AG08396 (cell line): ENCODE measurements at places on chromosomes 5 and 9.

DNA sequence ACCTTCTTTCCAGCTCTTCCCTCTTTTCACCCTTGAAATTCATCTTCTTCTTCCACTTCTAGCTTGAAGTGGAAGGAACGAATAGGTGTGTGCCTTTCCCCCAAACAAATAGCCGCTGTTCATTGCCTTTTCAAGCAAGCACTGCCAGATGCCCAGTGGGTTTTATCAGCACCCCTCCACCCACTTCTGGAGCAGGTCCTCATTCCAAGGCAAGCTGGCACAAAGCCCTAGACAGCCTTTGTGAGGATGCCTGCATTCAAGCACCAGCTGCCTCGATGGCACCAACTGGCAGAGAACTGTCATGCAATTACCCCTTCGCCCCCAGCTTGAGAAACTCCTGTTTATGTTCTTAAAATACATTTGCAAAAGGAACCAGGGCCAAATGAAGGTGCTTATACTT lies 36.5 kb downstream of the SERINC5 start:
- no peak for DNase-seq

- no peak for DNase-seq
Observed at GRCh38 chr9:8600914-8601680, 801.5 kb upstream of the DMAC1 start.

GRCh38 chr5:116442095-116442534 lies 132.5 kb downstream of the SEMA6A start:
- peak; percentile 38 for DNase-seq

- no peak for DNase-seq
Observed at GRCh38 chr5:172114875-172115422, 73.1 kb downstream of the STK10 start.

- no peak for DNase-seq
Observed at GRCh38 chr5:39440958-39441624, 16.3 kb upstream of the DAB2 start.

- DNase-seq: peak; percentile 18
Observed at GRCh38 chr5:93602241-93603077, 19.4 kb downstream of the NR2F1 start.

DNA sequence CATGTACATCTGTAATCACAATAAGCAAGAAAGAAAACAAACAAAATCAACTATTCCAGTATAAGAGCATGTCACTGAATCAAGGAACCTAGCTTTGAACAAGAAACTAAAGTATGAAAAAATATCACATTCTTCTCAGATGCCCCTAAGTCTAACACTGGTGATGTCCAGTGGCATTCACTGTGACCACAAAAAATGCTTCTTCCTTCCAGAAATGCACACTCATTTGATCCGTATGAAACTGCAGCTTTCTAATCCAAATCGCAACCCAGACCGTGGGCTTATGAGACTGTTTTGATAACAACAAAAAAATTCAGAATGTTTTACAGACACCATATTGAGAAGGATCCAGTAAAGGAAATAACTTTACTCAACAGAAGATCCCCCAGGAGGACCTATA lies 320.1 kb upstream of the TARS1 start:
- peak; percentile 74 for DNase-seq

- DNase-seq: peak; percentile 48
Observed at GRCh38 chr9:121268851-121269641, 1.1 kb downstream of the GSN start.

DNA sequence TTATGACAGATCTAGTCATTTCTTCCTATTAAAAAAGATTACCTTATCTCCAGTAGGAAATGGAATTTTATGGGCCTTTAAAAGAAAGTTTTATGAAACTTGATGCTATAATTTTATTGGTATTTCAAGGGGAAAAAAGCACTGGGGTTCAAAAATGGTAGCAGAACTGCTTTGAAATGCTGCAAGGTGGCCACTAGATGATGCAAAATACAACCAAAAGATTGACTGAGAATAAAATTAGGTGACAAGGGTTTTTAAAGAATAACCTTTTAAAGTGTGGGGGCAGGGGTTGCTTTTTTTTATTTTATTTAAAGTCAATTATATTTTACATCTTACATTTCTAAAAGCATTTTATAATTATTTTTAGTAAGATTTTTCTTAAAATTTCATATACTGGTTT lies 61.7 kb downstream of the KLF9 start:
- DNase-seq: no peak

GRCh38 chr5:41415242-41415641 lies 95.2 kb downstream of the PLCXD3 start:
- DNase-seq: no peak

DNA sequence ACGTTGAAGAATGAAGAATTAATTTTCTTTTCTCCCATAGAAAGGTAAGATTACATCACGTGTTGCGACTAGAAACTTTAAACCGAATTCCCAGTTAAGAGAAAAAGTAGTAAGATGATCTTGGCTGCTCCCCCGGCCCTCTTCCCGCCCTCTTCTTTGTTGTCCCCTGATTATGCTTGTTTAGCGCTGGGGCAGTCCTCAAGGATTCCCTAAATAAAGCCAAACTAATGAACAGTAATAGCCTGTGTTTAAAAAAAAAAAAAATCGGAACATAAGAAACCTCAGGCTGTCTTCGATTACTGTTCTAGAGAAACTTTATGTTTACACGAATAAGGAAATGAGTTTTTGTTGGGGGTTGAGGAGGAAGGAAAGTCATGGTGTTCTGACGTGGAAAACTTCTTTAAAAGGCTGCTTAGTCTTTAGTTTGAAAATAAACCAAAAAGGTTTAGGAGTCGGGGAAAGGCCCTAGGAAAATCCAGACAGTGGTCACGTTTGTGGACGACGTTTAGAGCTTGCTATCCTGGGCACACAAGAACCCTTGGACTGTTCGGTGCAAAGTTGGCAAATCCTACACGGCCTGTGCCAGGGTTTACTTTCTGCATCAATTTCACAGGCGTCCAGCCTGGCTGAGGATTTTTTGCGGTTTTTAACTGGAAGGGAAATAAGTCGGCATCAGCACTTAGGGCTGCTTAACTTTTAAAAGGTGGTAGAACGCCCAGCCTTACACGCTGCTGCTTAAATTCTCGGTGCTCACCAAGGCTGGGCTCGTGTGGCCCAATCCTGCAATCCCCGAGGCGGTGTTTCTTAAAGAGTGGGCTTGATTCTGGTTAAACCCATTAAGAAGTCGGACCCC lies 1.1 kb upstream of the MAT2B start:
- peak; percentile 27 for DNase-seq

DNA sequence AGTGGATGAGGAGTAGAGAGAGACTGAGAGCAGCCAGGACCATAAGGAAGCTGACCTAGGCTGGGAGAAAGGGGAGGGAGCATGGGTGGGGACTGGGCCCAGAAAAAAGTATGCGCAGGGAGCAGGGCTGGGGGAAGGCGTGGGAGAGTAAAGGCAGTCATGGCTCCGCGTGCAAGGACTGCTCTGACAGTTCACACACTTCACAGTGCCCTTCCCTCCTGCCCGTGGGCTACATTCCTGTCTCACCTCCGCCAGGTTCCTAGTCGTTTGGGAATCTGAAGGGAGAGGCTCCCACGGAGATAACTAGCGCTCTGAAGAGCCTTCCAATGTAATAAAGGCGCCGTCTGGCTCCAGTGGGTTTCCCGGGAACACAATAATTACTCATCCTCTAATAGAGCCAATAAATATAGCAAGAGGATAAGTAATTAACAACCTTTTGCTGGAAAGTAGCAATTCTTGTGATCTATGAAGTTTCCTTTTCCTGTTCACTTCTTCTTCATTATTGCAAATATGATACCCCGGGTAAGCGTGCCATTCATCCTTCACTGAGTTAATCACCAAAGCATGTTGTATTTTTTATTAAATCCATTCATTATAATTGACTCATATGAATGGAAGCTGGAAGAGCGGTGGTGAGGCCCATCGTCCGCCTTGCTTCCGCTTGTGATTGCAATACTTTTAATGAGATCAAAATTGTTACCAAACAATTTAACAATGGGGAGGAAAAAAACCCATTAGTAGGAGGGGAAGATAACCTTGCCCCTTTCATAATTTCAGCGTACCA lies 39.3 kb downstream of the TTLL11 start:
- DNase-seq: no peak

DNA sequence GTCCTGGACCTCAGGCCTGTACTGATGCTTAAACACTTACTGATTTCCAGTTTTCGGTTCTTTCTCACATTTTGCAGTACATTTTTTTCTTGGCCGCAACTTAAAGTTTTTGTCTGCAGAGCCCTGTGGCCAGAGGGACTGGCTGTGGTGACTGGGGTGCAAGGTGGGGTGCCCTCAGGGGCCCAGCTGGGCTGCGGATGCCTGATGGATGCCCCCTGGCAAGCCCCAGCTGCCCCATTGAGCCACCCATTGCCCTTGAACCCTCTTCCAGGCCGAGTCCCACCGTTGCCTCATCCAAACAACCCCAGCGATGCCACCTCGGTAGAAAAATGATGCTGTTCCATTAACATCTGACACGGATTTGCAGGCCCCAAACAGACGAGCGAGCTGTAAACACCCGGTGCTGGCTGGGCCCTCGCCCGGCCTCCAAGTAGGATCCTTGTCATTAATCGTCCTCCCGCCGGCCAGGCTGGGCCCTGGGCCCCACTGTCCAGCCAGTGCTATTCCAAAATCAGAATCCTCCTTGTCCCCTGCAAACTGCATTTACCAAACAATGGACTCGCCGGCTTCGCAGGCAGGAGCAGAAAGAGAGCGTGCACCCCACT lies 107.9 kb downstream of the PHF2 start:
- no peak for DNase-seq

DNA sequence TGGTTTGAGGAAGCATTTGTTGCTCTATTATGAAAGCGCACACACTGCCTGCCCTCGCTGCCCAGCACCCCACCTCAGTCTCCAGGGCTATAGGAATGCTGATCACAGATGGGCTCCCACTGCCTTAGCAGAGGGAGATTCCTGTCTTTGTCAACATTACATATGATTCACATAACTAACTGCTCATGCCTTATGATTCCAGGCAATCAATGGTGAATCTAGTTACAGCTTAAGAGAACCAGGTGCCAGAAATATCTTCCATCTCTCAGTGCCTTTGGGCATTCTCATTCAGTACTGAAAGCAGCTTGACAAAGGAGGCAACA lies 458.9 kb upstream of the C9orf72 start:
- no peak for DNase-seq

DNA sequence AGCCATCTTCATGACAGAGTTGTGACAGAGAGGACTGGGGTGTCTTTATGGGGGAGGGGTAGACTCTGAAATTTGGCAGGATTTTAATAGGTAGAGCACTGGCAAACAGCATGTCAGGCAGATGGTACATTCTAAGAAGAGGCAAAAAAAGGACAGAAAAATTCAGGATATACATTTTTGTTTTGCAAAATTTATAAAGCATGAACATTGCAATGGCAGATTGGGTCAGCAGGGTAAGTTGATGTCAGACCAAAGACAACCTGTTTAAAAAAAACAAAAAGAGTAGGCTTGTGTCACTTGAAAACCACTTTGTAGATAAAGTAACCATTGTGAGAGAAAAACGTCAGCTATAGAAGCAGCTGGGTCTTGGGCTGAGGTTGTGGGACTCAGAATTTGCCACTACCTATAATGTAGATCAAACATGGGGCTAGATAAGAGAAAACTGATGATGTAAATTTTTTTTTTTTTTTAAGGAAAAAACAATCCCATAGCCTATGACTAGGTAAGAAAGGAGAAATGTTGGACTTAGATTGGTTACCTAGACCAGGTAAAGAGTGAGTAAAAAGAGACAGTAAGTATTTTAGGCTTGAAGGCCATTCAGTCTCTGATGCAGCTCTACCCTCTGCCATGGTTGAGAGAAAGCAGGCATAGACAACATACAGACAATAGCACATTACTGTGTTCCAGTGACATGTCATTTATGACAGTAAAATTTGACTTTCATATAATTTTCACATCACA lies 8.3 kb downstream of the CAMK4 start:
- DNase-seq: no peak

- DNase-seq: peak; percentile 48
Observed at GRCh38 chr9:108478431-108479332, 377.1 kb downstream of the ACTL7B start.

DNA sequence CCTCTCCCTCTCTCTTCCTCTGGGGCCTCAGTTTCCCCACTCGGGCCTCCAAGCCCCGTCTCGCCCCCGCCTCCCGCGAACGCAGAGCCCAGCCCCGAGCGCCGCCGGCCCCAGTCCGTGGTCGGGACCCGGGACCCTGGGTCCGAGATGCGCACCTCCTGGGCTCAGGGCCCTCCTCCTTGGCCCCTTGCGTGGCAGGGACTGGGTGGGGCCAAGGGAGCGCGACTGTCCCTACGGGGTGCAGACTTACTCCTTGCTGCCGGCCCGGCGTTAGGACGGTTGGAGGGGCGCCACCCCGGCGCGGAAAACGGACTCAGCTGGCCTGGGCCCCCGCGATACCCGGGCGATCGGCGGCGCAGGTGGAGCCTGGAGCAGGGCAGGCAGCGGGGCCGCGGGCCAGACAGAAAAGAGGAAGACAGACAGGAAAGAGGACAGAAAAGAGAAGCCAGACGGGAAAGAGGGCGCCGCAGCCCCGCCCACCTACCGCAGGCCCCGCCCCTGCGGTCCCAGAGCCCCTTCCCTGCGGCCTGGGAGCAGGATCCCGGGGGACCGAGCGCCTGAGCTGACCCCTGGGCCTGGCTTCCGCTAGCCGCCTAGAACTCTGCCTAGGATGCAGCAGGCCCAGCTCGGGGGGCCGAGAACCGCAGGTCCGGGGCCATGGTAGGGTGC lies at the start of gene GBGT1:
Gene GBGT1 (minus strand): TSS at position 411 of the 669 bp plus-strand sequence. CDS start 1,502 bp downstream, outside the sequence.
- DNase-seq: peak; percentile 79

DNA sequence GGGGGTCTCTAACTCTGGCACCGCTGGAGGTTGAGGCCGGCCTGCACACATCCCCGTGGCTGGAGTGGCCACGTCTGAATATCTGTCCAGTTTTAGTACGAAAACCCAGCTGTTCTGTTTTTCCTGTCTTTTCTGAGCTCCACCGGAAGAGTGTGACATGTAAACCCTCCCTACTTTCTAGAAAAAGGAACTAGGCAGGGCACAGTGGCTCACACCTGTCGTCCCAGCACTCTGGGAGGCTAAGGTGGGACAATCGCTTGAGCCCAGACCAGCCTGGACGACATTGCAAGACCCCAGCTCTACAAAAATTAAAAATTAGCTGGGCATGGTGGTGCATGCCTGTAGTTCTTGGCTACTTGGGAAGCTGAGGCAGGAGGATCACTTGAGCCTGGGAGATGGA lies 8.2 kb upstream of the PHYKPL start:
- no peak for DNase-seq

- DNase-seq: no peak
Observed at GRCh38 chr9:136880651-136881050, 5.7 kb upstream of the TRAF2 start.

DNA sequence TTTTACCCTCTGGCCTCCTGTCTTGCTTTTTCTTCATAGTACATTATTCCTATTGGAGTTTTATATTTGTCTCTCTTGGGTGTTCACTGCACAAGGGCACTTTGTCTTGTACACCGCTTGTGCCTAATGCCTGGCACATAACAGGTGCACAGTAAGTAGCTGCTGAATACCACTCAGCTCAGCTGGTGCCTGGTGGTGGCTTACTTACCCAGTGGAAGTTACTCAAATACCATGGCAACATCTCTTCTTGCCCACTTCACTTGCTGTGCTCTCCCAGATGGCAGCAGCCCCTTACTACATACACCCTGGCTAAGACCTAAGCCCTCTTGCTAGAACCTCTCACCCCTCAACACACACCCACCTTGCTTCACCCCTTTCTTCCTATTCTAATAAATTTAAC lies 11.3 kb upstream of the SKP1 start:
- DNase-seq: no peak
